ENCODE measurements at places on chromosomes 2 and 18.

DNA sequence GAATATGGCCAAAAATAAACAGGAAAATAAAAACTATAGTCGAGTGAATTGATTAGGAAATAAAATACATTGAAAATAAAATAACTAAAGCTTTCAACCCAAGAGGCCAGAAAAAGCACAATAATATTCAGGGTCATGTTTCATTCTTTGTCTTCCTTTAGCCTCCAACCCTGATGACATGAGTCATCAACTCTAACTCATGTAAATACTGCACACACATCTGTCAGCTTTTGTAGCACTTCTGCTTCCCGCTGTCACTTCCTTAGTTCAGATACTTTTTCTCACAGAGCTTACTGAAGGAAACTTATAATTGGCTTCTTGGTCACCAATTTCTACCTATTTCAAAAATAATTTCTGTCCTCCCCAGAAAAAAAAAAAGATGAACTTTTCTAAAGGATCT, 112.8 kb downstream of the UPP2 start:
- DNase-seq: no peak

DNA sequence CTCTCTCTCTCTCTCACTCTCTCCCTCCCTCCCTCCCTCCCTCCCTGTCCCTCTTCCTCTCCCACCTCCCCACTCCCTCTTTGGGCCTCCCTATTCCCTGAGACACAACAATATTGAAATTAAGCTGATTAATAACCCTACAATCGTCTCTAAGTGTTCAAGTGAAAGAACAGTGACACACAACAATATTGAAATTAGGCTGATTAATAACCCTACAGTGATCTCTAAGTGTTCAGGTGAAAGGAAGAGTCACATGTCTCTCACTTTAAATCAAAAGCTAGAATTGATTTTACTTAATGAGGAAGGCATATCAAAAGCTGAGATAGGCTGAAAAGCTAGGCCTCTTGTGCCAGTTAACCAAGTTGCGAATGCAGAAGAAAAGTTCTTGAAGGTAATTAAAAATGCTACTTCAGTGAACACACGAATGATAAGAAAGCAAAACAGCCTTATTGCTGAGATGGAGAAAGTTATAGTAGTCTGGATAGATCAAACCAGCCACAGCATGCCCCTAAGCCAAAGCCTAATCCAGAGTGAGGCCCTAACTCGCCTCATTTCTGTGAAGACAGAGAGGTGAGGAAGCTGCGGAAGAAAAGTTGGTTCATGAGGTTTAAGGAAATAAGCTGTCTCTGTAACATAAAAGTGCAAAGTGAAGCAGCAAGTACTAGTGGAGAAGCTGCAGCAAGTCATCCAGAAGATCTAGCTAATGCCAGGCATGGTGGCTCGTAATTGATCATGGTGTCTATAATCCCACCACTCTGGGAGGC, 21.3 kb downstream of the MALT1 start:
- DNase-seq: no peak

DNA sequence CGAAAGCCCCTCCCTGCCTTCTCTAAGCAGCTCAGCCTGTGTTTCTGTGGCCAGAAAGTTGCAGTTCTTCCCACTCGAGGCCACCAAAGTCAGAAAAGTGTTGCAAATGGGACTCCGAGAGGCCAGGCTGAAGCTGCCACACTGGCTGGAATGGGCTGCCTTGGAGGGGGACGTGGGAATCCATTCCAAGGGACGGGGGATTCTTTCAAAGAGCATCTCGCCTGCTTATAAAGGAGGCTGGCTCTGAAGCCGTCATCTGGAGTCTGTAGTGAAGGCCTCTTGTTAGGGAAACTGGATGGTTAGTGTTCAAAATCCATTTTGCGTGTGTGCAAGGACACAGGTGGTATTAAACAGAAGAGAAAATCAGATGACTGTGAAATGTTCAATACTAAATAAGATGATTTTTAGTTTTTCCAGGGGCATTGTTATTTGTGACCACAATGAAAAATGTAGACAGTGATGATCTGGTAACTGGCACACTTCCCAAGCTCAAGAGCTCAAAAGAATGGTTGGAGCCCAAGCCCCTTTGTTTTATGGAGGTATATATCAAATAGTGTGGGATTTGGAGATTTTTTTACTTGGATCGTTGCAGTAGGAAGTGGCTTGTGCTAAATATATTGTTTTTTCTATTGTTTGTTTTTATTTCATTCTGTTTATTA, 782 bp downstream of the FAM228B start:
- DNase-seq: no peak

DNA sequence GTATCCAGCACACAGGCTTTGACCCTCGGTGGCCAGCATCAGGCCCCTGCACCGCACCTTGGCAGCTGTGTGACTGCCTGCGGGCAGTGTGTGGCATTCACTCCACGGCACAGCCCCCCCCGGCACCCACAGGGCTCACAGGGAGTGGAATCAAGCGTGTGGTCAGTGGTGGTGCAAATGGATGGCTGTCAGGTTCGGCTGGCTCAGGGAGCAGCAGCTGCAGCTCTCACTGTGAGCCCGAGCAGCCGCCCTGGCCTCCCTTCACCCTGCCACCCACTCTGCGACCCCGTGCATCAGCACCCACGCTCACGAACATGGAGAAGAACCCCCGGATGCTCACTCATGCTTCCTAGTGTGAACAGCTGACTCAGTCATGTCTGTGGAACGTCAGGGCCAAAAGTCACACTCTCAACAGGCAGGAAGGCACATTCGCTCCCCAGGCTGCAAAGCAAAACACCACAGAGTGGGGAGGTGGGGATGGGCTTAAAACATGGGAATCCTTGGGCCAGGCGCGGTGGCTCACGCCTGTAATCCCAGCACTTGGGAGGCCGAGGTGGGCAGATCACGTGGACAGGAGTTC, 41.5 kb upstream of the GPC1 start:
- DNase-seq: no peak

GRCh38 chr2:105114551-105114950, 76.7 kb downstream of the MRPS9 start:
- DNase-seq: peak; percentile 52

- DNase-seq: no peak
Observed at GRCh38 chr2:177598326-177599138, 206.0 kb downstream of the AGPS start.

GRCh38 chr2:149872638-149873150, 285.1 kb upstream of the MMADHC start:
- DNase-seq: no peak

DNA sequence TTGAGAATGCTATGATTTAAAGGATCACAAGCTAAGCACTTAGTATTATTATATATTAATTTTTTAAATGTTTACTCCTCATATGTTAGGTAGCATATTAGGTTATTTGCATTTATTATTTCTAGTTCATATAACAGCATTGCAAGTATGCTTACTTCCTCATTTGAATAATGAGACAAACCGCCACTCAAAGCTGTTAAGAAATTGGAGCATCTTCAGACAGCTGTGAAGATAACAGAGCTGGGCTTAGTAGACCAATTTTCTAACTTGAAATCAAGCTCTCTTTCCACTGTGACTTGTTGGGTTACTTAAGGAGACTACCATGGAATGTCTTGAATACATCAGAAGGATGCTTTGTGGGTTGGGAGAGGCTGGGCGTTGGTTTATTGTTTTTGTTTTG, 139.3 kb downstream of the ASXL3 start:
- DNase-seq: no peak

- no peak for DNase-seq
Observed at GRCh38 chr2:152098496-152099366, at the start of gene CACNB4. Gene CACNB4 (minus strand): TSS chr2:152099044.

- DNase-seq: no peak
Observed at GRCh38 chr2:172101821-172102390, 794 bp downstream of the DLX2 start.

DNA sequence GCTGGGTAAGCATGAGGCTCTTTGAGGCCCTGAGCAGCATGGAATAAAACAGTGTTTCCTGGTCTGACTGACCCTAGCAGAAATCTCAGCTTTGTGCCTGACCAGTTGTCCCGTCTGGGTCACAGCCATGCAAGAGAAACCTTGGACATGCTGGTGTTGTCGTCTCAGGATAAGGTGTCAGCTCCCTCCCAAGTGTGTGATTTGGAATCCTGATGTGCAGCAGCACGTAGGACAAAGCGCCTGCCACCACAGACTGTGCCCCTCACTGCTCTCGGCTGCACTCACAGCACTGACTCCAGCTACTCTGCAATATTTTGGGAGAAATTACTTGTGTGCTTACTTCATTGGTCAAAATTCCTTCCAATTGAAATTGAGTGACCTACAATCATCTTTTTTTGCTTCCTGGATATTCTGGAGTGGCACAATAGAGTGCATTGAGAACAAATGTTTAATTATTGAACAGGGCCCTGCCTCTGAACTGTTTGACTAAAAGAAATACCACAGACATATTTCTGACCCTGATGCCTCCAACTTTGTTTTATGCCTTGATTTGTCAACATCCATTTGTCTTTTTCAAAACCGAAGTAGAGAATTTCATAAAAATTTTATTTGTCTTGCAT, 352.4 kb downstream of the SOCS6 start:
- no peak for DNase-seq

DNA sequence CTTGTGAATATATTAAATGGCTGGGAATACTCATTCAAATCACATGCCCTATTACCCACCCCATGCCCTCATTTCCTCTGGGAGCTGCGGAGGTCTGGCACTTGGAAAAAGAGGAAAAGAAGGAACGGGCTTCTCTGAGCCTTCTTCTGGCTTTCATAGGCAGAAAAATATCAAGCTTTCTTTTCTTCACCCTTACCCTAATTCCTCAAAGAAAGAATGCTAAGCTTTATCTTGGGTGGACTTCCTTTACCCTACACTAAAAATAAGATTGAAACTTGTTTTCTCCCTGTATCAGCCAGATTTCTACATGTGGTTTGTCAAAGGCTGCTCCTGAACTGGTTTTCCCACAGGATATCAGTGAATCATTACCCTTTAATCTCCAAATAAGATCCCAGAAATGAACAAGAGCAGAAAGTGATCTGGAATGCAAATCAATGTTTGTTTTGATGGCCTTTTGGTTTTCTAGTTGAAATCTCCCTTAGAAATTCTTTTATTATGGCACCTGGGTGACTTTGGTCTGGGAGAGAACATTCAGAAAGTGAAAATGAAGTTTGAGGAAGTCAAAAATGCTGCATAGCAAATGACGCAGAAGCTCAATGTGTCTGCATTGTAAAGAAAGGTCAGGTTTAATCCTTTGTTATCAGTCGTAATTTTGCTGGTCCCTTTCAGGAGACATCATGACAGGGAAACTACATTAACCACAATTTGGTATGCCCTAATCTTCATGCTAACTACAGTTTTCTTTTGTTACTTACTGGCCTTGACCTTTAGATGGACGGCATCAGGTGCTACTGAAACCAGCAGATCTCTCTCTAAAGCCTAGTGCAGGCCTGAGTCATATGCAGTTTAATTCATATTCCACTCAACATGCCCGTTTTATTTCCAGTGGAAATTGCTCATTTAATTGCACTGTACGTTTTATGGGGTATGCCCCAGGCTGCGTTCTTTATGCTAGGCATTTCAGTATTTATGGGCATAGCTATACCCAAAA, 46.6 kb upstream of the HNRNPA3 start:
- no peak for DNase-seq

- DNase-seq: no peak
Observed at GRCh38 chr2:179129574-179130238, 79.8 kb upstream of the CCDC141 start.

GRCh38 chr2:128516938-128517337, 198.3 kb upstream of the HS6ST1 start:
- no peak for DNase-seq

- DNase-seq: no peak
Observed at GRCh38 chr2:25421820-25422411, 80.2 kb upstream of the DNMT3A start.

GRCh38 chr2:188085421-188085820, 206.3 kb upstream of the GULP1 start:
- DNase-seq: no peak

GRCh38 chr2:241494311-241494908, 14.0 kb downstream of the STK25 start:
- no peak for DNase-seq

DNA sequence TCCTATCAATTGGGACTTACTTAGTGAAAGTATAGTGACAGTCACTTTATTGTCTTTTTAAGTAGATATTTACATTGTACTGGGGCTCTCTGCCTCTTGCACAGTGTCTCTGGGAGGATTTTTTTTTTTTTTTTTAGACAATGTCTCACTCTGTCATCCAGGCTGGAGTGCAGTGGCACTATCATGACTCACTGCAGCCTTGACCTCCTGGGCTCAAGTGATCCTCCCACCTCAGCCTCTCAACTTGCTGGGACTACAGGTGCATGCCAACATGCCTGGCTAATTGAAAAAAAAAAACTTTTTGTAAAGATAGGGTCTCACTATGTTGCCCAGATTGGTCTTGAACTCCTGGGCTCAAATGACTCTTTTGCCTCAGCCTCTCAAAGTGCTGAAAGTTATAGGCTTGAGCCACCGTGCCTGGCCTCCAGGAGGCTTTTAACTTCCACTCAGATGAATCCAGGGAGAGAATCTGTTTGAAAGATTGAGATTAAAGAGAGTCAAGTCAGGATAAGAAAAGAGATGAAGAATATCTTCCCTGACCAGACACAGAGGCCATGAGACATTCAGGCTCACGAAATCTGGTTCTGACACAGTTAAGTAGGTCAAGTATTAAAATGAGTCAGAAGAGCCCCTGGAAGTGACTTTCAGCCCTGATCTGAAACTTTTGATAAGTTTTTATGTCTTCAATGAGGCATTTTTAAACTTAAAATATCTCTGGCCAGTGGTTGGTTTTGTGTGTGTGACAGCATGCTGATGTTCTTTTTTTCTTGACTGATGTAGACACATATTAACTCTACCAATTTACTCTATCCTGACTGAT, 18.3 kb downstream of the ARHGEF33 start:
- no peak for DNase-seq

DNA sequence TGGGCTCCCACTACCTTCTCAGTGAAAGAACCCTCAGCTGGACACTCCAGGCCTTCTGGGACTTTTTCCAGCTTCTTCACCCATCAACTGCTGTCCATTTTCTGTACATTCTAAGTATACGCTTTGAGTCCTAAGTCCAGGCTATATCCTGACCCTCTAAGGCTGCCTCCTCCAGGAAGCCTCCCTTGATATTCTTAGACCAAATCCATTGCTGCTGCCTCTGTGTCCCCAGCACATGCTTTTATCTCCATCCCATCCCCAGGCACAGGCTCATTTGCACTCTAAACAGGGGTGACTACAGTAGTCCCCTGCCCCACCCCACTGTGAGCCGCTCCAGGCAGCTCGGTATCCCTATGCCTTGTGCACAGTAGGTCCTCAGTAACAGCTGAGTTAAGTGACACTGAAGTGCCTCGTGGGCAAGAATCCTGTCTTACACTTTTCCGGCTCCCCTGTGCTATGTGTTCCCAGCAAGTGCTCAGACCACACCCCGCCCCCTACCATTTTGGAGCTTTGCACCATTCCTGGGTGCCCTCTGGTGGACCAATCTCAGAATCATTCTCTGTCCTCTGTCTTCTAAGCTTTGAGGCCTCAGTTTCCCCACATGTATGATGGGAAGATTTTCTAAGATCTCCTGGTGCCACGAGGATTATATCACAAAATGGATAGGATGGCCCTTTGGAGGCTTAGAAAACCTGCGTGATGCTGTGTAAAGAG, 34.9 kb downstream of the EMX1 start:
- DNase-seq: no peak

DNA sequence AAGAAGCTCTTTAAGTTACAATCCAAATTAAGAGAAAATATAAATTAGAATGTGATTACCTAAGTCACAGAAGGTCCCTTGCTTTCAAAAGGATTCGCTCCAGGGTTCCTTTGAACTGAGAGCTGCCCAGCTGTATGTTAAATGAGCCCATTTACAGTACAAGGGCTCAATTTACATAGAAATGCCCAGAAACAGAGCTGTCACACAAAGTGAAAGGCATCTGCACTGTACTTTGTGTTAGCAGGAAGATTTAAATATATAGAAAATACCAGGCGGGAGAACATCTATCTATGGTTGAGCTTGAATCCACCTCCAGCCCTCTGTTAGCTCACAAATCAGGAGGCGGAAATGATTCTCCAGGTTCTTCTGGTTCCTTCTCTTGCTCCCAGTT, 272.9 kb downstream of the PAX3 start:
- no peak for DNase-seq
